ENCODE measurements at places on chromosomes 3 and 15.

GRCh38 chr3:90052425-90052950 is 945.1 kb downstream of the EPHA3 start:
- DNase-seq: no peak

- DNase-seq: no peak
These were observed 22.3 kb upstream of the ISLR2 start for GRCh38 chr15:74108111-74108510.

DNA sequence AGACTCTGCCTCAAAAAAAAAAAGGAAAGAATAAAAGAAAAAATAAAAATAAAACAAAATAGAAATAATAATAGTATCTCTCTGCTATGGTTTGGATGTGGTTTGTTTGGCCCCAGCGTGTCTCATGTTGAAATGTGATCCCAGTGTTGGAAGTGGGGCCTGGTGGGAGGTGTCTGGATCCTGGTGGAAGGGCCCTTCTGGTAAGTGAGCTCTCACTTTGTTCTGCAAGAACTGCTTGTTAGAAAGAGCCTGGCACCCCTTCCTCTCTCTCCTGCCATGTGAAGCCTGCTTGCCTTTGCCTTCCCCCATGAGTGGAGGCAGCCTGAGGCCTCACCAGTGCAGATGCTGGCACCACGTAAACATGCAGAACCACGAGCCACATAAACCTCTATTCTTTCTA is 26.3 kb downstream of the TMEM44 start:
- DNase-seq: no peak

DNA sequence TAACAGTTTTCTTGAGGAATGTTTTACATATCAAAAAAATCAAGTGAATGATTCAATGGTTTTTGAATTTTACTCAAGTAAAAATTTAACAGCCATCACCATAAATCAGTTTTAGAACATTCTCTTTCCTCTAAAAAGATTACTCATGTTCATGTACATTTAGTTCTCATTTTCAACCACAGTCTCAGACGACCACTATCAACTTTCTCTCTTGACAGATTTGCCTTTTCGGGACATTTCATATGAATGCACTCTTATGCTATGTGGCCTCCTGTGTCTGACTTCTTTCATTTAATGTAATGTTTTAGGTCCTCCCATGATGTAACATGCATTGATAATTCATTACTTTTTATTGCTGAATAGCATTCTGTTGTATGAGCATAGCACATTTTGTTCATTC is 309.3 kb upstream of the PLSCR5 start:
- DNase-seq: no peak

- DNase-seq: no peak
These were observed 46.2 kb upstream of the SEC22A start for GRCh38 chr3:123155471-123156011.

DNA sequence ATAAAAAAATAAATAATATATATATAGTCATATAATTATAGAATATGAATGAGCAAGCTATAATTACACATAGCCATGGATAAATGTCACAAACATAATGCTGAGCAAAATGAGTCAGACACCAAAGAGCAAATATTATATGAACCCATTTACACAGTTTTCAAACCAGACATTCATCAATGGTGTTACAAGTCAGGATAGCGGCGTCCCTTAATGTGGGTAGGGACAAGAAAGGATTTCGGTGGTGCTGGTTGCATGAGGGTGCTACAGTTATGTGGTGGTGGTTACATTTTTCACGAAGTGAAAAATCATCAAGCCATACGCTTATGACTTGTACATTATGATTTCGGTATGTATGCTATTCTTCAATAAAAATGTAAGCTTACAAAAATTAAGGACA is 100.5 kb downstream of the HMG20A start:
- no peak for DNase-seq

- no peak for DNase-seq
These were observed 38.5 kb downstream of the IDH2 start for GRCh38 chr15:90063770-90064247.

DNA sequence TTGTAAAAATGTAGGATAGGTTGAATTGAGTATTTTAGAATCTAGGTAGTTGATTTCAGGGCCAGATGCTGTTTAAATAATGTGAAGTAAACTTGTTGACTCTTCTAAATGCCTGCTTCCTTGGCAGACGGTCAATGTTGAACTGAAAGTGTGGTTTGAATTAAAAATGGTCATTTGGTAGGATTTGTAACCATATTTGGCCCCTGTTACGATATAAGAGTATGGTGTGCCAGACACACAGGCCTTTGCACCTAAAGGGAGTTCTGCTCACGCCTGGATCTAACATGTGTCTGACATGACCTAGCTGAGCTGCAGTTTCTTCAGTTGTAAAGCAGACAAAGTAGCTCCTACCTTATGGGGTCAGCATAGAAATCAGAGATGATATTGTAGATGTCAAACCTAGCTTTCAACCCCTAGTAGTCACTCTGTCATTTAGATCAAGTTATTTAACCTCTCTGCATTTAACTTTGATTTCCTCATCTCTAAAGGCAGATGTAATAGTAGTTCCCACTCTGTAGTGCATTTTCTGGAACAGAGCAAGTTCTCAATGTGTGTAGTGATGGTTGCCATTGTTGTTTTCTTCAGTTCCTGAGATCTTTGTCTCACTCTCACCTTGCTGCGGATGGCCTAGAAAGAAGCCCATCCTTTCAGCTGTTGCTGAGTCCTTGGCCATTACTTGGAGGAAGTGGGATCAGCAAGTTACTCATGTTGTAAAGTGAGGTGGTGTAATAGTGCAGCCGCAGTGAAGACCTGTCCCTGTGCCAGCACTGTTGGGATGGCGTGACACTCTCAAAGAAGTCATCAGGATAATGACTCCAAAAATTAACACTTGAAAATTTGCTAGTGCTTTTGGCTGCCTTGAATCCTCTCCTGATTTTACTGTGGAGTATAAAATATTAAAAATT is 90.2 kb downstream of the GHSR start:
- DNase-seq: no peak

- DNase-seq: no peak
These were observed 196.1 kb downstream of the RYR3 start for GRCh38 chr15:33506781-33507296.

- DNase-seq: no peak
These were observed 27.5 kb upstream of the CHMP2B start for GRCh38 chr3:87199628-87200027.

DNA sequence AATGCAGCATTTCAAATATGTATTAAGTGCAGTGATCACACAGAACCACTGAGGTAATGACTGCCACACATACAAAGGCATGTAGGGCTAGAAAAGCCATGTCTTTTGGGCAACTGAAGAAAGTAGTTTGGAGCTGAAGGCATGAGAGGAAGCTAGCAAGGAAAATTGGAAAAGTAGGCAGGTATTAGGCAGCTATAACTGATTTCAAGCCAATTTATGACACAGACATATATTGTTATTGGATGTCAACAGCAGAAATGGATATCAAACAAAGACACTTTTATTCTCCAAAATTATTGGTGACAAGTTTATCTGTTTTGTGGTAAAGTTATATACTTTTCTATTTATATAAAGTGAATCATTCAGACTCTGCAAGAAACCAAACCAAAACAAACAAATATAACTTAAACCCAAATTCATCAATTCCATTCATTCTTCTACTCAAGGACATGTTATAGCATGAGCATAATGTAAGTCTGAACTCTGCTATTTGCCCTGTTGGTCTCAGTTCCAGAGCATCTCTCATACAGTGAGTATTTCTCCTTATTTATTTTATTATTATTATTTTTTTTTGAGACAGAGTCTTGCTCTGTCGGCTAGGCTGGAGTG is 307.4 kb upstream of the COL8A1 start:
- no peak for DNase-seq

GRCh38 chr3:162884373-162884772 is 1387.8 kb downstream of the OTOL1 start:
- DNase-seq: no peak

DNA sequence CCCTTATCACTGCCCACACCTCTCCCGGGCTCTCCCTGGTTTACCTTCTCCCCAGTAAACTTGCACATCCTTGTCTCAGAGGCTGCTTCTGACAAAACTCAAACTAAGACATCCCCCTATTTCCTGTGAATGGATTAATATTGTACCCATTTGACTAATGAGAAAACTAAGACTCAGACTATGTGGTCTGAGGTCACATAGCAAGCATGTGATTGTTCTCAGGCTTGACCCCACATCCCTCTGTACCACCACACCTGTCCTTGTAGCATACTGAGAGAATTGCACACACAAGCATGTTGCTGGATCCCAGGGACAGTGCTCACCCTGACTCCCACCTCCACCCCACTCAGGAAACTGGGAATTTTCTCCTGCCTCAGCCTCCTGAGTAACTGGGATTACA is 90.7 kb upstream of the HES1 start:
- DNase-seq: no peak

- DNase-seq: no peak
These were observed 2.3 kb downstream of the OXSR1 start for GRCh38 chr3:38167591-38167990.

DNA sequence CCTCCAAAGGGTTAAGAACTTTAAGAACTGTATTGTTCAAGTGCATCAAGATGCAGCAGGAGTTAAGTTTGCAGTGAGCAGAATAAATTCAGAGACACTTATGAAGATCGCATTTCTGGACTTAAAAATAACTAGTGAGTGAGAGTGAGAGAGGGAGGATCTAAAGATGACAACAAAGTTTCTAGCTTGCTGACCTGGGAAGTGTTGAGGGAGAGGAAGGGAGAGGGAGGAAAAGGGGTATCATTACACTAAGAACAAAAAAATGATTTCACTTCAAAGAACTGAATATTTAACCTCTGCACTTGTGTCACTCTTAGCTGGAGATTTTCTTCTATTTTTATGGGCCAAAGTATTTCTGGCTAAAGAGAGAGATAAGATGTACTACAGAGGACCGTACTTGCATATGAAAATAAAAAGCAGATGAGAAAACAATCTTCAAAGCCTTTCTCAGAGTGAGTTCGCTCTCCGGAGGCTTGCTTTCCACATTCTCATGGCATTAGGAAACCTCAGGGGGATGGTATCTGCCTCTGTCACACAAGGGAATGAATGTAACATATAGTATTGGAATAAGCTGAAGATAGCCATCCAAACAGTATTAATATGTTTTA is 91.4 kb upstream of the TJP1 start:
- DNase-seq: no peak

DNA sequence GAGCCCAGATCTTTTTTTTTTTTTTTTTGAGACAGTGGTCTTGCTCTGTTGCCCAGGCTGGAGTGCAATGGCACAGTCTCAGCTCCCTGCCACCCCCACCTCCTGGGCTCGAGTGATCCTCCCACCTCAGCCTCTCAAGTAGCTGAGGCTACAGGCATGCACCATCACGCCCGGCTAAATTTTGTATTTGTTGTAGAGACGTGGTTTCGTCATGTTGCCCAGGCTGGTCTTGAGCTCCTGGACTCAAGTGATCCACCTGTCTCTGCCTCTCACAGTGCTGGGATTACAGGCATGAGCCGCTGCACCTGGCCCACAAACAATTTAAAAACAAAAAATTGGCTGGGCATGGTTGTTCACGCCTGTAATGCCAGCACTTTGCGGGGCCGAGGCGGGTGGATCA is 22.6 kb upstream of the SLC6A6 start:
- no peak for DNase-seq

- DNase-seq: no peak
These were observed 7.2 kb downstream of the RPS17 start for GRCh38 chr15:82532991-82533481.

- DNase-seq: no peak
These were observed 1.3 kb upstream of the KLHL40 start for GRCh38 chr3:42683875-42684598.

All from stimulated activated CD8-positive, alpha-beta memory T cell treated with anti-CD3 and anti-CD28 coated beads, Interleukin-15, amount 100 ng/mL, for 1 hour (primary cell).